ENCODE measurements at places on chromosomes 2 and 18.

GRCh38 chr2:231211486-231211885 lies 13.1 kb downstream of the ARMC9 start:
- no peak for DNase-seq

DNA sequence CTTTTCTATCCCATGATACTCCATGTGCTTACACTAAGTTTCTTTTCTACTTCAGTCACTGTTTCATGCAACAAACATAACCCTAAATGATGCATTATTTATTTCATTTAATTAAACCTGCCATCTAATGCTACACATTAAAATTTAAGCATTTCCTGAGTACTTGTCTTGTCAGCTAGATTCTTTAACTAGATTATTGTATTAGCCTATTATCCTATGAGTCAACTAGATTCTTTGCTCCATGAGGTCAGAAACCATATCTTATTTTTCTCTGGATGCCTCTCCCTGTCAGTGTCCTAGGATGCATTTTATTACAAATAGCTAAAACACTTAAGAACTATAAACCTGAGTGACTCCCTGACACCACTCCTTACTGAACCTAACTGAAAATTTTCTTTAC lies 652.4 kb downstream of the SLC4A3 start:
- DNase-seq, result no peak

- no peak for DNase-seq
Observed at GRCh38 chr2:241373446-241373845, 17.4 kb downstream of the FARP2 start.

GRCh38 chr2:99648178-99648844 lies 158.5 kb upstream of the REV1 start:
- DNase-seq, result no peak

DNA sequence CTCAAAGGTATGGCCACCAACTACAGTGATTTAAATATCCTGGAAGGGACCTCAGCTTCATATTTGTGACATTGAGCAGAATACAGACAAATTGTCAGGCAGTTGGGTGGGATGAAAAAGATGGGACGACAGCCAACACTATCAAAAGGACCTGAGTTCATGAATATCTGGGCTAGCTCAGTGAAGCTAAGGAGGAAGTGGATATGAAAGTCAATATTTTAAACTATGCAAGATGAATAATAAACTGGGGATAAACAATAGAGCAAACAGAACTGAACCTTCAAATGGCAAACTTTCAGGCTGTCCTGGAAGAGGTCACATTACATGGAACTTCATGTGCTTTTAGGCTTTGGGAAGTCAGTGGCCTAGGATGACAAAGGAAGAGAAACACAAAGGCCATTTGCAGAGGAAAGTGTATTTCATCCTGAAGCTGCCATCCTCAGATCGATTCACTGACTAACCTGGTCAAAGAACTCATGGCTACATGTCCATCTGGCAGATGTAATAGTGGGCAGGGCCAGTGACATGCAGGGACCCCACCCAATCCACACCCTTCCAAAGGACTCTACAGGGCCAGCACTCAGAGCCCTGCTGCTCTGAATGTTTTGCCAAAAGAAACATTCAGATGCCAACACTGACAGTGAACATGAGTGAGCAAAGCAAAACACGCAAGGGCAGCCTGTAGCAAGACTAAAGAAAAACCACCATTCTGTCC lies 175.7 kb downstream of the ETAA1 start:
- no peak for DNase-seq

DNA sequence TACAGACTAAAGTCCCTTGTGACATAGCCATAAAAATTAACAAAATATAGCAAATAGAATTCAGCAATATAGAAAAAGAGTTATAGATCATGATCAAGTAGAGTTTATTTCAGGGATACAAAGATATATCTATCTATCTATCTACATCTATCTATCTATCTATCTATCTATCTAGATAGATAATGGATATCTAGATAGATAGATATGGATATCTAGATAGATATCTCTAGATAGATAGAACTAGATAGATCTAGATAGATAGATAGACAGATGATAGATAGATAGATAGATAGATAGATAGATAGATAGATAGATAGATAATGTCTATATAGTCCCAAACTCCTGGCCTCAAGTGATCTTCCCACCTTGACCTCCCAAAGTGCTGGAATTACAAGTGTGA lies 17.3 kb upstream of the CHMP3 start:
- no peak for DNase-seq

GRCh38 chr2:140893685-140894084 lies 1237.1 kb downstream of the LRP1B start:
- no peak for DNase-seq

Data from stimulated activated CD4-positive, alpha-beta T cell treated with anti-CD3 and anti-CD28 coated beads, Interleukin-15, amount 100 ng/mL, for 24 hours (primary cell).